NCI-H2029 (cell line): ENCODE measurements at places on chromosomes 5 and 9.

GRCh38 chr5:149605354-149605997 is 24.2 kb downstream of the ARHGEF37 start:
- DNase-seq = no peak

- no peak for DNase-seq
Observed at GRCh38 chr9:38141746-38142591, 72.9 kb upstream of the SHB start.

DNA sequence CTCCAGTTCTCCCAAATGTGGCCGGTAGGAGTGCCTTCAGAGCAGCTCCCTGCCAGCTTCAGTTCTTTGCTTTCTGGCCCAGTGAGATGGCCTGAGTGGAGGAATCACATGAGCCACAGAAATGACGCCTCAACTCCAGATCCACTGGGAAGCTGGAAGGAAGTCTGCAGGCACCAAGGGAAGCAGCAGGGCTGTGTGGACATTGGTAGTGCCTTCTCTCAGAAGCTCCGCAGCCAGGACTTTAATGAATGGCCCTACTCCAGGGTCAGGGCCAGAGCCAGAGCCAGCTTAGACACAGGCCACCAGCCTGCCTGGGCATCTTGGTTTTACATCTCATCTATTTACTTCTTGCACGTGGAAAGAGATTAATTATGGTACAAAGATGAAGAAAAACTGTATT is 12.0 kb upstream of the PSMB7 start:
- no peak for DNase-seq

DNA sequence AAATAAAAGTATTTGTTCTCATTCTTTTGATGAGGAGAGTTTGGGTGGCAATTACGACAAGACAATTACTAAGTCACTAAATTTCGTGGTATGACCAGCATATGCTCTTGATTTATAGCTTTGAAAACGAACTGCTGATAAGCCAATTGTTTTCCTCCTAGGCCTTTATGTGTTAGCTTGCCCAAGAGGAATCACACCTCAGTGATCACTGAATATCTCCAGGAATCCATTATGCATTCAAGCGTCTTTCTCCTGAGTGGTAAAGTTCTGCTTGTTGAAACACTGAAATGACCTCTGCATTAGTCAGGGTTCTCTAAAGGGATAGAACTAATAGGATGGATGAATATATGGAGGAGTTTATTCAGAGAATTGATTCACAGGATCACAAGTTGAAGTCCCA is 677.7 kb upstream of the MEF2C start:
- peak; percentile 12 for DNase-seq

DNA sequence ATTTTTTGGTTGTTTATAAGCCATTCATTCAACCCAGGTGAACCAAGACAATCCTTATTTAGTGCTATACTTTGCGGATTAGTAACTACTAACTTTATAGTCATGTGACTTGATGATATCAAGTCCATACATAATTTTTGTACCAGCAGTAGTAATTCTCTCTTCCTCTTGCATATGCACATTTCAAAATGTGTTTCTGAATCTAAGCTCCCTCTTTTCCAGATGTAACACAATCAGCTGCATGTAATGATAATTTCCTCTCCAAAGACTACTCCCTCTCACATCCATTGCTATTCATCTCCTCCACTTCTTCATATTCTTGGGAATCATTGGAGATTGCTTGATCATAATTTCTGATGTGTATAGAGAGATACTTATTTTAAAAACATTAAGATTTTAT is 510.1 kb upstream of the CDH18 start:
- no peak for DNase-seq
